ENCODE measurements at places on chromosomes 5 and 9.

GRCh38 chr9:70511858-70512257, 97.4 kb upstream of the KLF9 start:
- no peak for DNase-seq

DNA sequence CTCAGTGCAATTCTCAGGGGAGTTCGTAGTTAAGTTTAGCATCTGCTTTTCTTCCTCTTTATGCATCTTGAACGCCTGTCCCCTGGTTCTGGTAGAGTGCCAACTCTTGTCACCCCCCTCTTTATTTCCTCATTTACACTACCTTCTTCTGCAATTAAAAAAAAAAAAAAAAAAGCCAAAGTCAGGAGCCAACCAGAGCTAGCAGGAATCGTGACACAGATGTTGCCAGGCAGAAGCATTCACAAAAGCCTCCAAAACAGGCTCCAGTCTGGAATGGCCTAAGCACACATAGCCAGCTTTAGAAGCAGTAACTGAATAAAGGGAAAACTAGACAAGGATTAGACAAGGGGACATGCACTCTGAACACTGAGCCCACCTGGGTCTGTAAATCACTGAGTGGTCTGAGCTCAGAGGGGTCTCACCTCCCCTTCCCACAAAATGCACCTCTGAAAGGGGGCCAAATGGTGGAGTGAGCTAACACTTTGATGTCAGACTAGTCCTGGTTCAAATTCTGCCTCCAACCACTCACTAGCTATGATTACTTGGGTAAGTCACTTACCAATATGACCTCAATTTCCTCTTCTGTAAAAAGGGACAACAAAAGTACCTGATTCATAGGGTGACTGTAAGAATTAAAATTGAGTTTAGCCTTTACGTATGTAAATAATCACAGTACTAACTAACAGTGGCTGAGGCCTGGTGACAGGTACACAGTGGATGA, 2.0 kb downstream of the CD74 start:
- DNase-seq = peak; percentile 25

DNA sequence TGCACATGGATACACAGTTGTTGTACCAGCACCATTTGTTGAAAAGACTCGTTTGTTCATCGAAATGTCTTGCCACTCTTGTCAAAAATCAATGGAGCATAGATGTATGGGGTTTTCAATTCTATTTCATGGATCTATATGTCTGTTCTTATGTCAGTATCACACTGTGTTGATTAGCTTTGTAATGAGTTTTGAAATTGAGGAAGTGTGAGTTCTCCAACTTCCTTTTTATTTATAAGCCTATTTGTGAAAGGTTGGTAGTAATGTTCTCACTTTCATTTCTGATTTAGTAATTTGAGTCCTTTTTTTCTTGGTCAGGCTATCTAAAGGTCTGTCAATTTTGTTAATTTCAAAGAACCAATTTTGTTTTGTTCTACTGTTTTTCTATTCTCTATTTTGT, 26.1 kb downstream of the ZNF510 start:
- no peak for DNase-seq

- no peak for DNase-seq
These were observed 269.9 kb downstream of the MTRR start for GRCh38 chr5:8138884-8139283.

GRCh38 chr9:123867034-123867433, 62.9 kb downstream of the DENND1A start:
- DNase-seq = no peak

DNA sequence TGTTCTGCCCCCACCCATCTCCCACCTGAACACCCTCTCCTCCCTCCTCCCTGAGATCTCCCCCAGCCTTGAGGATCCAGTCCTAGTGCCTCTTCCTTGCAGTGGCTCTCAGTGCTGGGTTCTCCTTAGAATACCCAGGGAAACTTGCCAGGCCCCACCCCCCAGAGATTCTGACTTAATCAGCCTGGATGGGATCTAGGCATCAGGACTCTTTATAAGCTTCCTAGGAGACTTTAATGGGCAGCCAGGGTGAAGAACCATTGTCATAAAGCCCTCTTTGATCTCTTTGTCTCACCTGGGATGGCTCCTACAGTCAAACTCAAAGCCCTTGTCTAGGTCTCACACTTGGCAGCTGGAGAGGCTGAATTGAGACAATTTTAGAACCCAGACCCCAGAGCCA, 8.6 kb upstream of the GLIS3 start:
- DNase-seq = no peak
